Activated naive CD4-positive, alpha-beta T cell treated with anti-CD3 and anti-CD28 coated beads for 36 hours (primary cell): ENCODE measurements at places on chromosomes 6 and 20. TPM values are rescaled to one million over a fixed set of nuclear protein-coding genes. Genes with fewer than 3 reads are reported as not detected.
A peak's percentile ranks its signal among the peaks of the same experiment; 100 is the strongest.

LRRC1 gene
- 2.9 TPM for total RNA-seq

ELMO2 gene
- 81.0 TPM for total RNA-seq

DNA sequence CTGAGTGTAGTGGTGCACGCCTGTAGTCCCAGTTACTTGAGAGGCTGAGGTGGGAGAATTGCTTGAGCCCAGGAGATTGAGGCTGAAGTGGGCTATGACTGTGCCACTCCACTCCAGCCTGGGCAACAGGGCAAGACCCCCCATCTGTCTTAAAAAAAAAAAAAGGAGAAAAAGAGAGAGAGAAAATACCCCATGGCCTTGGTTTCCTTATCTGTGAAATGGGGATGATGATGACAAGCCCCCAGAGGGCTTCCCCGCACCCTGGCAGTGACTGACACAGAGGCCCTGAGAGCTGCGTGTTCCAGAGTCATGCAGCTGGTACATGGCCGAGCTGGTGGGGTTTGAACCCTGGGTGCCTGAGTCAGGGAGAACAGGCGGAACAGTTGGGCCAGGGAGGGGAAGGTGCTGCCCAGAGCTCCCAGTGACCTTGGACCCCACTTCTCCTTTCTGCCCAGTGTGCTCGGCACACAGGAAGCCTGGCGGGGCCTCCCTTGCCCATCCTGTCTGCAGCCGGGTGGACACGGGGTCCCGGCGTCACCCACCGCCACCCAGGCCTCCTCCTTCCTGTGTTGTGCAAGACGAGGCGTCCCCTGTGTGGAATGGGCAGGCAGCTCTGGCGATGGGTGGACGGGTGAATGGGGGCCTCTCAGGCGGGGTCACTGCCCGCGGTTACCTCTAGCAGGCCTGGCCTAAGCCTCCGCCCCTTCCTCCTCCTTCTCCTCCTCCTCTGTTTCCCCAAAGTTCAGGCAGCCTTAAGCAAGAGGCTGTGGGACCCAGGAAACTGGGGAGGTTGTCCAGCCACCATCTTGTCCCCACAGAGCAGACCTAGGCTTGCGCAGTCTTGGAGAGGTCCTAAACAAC is 84.2 kb downstream of the CEBPB start:
- no peak for DNase-seq

- DNase-seq = no peak
Observed at GRCh38 chr20:51469578-51470498, 72.7 kb downstream of the NFATC2 start.

SYNGAP1 gene
- 35.1 TPM for total RNA-seq

- DNase-seq = peak; percentile 95
Observed at GRCh38 chr6:118800394-118801071, 93.4 kb upstream of the ASF1A start.

- no peak for DNase-seq
Observed at GRCh38 chr6:125867483-125867942, 76.8 kb downstream of the NCOA7 start.

DNA sequence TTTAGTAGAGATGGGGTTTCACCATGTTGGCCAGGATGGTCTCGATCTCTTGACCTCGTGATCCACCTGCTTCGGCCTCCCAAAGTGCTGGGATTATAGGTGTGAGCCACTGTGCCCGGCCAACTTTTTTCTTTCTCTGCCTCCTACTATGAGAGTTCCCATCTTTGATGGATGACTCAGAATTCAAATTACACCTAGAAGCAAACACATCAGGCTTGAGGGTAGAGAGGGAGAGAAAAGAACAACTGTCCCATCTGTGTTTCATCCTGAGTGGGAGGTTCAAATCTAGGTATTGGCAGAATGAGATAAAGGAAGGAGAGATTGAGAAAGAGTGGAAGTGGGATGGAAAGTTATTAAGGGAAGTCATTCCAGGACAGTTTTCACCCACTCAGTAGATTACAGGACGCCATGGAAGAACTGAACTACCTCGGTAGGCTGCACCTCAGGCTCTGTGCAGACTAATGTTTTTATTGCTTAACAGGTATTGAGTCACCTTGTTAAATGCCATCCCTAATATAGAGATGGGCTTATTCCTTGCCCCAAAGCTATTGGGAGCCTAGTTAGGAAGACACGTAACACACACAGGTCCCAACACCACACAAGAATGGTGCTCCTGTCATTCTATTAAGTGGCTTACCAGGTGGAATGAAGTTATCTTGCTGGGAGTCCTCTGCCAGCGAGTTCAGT is 275.7 kb downstream of the SOX4 start:
- no peak for DNase-seq

- no peak for DNase-seq
Observed at GRCh38 chr20:43178080-43178479, 11.6 kb downstream of the PTPRT start.

DNA sequence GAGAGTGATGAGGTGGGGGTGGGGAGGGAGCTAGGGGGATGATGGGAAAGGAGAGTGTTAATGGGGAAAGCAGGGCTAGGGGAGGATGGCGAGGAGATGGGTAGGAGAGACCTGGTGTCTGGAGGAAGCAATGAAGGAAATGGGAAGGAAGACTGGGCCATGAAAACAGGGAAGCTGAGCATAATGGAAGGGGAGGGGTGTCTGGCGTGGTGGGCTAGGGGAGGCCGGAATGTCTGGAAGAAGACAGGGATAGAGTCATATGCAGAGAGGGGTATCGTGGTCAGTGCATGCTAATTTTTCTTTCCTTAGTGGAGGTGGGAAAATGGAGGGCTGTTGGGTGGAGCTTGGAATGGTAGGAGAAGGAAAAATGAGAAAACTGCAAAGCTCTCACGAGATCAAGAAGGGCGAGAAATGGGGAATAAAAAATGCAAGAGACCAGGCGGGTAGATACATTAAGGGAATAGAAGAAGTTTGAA is 423 bp downstream of the KLHDC3 start:
- no peak for DNase-seq

DNA sequence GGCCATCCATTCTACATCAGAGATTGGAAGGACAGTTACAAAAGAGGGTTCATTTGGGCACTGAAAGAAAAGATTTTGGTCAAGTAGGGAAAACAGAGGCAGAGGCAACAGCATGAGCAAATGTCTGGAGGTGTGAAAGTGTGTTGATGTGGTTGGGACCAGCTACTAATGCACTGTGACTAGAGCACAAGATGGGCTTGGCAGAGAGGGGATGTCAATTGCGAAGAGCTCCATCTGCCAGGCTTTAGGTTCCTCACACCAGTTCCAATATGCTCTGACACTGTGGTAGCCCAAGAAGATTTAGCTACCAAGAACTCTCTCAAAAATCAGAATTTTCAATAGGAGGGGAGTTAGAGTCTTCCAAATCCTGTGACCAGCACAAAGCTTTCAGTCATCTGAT is 42.1 kb downstream of the TRAF3IP2 start:
- DNase-seq = no peak

GRCh38 chr6:30207619-30208295 is 5.4 kb downstream of the TRIM26 start:
- no peak for DNase-seq

DNA sequence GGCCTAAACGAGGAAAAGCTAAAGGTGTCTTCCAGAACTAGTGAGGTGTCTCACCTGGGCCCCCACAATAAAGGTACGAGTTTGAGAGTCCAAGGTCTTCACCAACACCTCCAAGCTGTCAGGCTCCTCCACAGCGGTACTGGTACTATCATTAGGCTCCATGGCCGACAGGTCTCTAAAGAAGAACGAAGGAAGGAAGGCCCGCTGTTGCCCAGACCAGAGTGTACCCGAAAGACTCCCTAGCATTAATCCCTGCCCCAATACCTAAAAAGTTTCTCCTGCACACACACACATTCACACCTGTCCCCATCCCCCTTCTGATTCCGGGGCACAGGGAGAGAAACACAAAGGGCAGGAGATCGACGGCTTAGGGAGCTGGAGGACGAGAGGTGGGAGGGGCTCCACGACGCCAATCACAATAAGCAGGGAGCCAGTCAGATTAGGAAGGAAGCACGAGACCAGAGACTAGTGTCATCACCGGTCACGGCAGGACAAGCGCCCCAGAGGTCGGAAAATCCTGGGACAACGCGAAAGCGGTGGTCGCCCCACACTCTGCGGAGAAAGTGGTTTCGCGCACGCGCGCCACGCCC is 764 bp downstream of the BAG6 start:
- DNase-seq = peak; percentile 78

- DNase-seq = no peak
Observed at GRCh38 chr6:158160932-158161539, 7.0 kb downstream of the SERAC1 start.

CPNE5 gene
- total RNA-seq = 1.2 TPM

GRCh38 chr6:127277878-127278843 is 11.5 kb downstream of the RNF146 start:
- DNase-seq = no peak

CD93 gene
- total RNA-seq = not detected

HLA-DQA2 gene
- not detected for total RNA-seq
